GM04504 (cell line): ENCODE measurements at places on chromosomes 6 and 20.

DNA sequence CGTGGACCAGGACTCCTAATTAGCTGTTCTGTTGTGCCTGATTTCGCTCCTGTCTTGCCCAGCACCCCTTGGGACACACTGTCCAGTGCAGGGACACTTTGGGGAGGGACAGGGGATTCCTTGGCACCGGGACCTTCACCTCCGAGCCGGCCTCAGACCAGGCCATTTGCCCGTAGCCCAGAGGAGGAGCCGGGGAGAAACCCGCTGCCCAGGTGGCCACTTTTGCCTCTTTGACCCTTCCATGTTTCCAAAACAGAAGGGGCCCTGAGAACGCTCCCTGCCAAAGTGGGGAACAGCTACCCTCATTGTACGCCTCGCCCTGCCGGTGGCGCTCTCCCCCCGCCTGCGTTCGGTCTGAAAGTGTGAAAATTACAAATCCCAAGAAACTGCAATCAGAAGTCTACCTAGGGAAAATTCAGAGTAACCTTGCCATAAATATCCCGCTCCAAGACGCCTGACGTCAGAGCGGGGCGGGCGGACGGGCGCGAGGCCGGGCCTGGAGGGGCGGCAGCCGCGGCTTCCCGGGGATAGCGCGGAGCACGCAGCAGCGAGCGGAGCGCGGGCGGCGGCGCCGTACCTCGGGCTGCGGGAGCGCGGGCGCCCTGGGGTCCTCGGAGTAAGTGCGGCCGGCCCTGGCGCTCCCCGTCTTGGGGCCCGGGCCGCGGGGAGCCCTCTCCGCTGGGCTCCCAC lies at the start of gene DAAM2:
Gene DAAM2, plus strand, starts transcription at position 527 of the 690 bp plus-strand sequence. CDS start 63,927 bp downstream, outside the sequence.
- DNase-seq = no peak

- no peak for DNase-seq
Observed at GRCh38 chr20:1817577-1818211, 77.5 kb upstream of the SIRPA start.

- DNase-seq = no peak
Observed at GRCh38 chr6:114998492-114998891, 655.7 kb upstream of the HS3ST5 start.

GRCh38 chr20:24437196-24438082 lies 32.0 kb upstream of the SYNDIG1 start:
- DNase-seq = no peak

DNA sequence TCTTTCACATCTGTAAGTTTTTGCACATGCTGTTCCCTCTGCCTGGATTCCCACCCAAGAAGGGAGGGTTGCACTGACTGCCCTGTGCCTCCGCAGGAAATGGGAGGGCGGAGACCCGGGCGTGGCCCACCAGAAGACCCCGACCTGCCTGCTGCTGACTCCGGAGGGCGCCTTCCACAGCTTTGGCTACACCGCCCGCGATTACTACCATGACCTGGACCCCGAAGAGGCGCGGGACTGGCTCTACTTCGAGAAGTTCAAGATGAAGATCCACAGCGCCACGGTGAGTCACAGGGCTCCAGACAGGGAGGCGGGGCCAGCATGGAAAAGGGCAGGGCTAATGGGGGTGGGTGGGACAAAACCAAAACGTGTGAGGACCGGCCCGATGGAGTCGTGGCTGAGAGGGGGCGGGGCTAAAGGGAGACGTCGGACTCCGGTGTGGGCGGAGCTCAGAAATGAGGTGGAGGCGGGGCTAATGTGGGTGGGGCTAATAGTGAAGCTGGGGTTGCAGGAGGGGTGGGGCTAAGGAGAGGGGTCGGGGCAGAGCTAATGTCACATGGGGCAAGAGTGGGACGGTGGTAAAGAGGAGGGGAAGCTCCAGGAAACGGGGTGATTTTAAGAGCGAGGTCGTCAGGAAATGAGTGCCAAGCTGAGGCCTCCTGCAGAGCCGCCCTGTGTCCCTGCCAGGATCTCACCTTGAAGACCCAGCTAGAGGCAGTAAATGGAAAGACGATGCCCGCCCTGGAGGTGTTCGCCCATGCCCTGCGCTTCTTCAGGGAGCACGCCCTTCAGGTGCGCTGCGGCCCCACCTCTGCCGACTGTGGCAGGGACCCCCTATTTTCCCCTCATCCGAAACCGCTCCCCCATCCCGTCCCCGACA lies 12.6 kb downstream of the HSPA12B start:
- no peak for DNase-seq

DNA sequence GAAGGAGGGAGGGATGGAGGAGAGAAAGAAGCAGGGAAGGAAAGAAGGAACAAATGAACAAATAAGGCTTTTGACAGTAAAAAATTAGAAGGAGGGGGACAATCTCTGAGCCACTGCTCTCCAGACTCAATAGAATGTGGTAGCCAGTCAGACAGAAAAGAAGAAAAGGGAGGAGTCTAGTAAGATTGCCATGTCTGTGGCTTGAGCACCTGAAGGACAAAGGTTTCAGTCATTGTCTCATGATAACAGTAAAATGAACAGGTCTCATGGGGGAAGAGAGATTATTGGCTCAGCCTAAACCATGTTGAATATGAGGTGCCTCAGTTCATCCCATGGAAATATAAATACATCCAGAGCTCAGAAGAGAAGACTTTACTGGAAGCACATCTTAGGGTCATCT lies 14.0 kb upstream of the LOC128125822 start:
- no peak for DNase-seq

GRCh38 chr20:63481503-63481902 lies 9.0 kb upstream of the KCNQ2 start:
- no peak for DNase-seq

GRCh38 chr6:16739329-16739801 lies 21.9 kb downstream of the ATXN1 start:
- DNase-seq = no peak

GRCh38 chr6:74070091-74070490 lies 374.1 kb downstream of the CD109 start:
- DNase-seq = peak; percentile 82

- DNase-seq = no peak
Observed at GRCh38 chr20:23656372-23656771, 18.6 kb upstream of the CST3 start.

DNA sequence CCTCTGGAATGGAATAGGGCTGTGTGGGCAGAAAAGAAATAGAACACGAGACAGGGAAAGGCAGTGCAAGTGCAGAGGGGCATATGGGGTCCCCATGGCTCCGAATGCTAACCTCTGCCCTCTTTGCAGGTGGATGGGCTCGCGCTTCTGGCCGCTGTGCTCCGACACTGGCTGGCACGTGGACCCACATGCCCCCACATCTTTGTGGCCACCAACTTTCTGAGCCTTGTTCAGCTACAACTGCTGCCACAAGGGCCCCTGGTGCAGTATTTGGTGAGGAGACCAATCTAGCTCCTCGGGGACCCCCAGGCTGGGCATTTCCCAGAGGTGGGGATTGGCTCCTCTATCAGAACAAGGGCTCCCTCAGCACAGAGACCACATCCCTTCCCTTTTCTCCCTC lies 1.1 kb upstream of the SAPCD1 start:
- no peak for DNase-seq

DNA sequence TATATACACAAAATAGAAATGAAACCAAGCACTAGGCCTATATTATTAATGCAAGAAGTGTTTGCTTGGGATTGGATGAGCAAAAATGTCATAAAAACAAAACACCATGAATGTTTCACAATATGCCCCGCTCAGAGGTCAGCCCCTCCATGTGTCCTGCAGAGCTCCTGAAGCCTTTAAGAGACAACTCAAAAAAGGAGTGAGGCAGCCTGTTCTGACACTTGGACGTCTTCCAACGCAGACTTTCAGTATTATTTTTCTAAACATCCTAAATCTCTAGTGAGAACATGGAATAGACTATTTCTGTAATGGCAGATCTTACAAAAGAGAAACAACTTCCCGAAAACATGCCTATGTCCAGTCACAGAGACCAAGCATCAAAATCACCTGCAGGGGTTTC lies 322.6 kb downstream of the PRKN start:
- DNase-seq = no peak

DNA sequence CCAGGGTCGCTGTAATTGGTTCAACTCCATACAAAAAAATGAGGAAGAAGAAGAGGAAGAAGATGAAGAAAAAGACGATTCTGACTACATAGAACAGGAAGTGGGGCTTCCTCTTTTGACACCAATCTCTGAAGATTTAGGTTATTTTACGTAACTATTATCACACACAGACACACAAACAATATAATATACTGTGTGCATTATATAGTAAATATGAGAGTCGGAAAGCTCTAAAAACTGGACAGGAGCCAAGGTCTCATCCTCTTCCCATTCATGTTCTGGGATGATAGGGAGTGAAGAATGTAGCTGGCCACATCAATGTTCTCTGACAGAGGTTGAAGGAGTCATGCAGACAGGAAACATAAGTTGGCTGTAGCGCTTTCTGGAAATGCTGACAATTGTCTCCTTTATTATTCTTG lies 13.3 kb downstream of the RSPH4A start:
- DNase-seq = no peak

DNA sequence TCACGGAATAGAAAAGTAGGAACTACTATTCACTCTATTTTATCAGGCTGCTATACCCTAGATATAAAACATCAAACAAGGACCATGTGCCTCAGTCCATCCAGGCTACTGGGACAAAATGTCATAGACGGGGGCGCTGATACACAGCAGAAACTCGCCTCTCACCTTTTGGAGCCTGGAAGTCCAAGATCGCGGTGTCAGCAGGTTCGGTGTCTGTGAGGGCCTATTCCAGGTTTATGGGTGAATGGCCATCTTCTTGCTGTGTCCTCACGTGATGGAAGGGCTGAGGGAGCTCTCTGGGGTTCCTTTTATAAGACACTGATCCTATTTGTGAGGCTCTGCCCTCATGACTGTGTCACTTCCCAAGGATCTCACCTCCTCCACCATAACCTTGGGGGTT lies 89.5 kb downstream of the DLL1 start:
- no peak for DNase-seq

- no peak for DNase-seq
Observed at GRCh38 chr6:43668151-43669028, 19.2 kb downstream of the MRPS18A start.

DNA sequence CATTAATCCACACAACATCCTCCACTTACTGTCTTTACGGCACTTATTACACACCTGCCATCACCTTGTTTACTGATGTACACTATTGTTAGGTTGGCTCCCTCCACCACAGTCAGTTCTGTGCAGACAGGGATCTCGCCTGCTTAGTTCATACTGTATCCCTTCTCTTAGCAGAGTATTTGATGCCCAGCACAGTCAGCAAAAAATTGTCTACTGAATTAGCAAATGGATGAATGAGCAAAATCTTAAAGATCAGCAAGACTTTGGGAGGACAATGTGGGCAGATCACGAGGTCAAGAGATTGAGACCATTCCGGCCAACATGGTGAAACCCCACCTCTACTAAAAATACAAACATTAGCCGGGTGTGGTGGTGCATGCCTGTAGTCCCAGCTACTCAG lies 109.8 kb upstream of the ATXN1 start:
- no peak for DNase-seq

- DNase-seq = no peak
Observed at GRCh38 chr6:75244063-75244584, 523 bp upstream of the COX7A2 start.

DNA sequence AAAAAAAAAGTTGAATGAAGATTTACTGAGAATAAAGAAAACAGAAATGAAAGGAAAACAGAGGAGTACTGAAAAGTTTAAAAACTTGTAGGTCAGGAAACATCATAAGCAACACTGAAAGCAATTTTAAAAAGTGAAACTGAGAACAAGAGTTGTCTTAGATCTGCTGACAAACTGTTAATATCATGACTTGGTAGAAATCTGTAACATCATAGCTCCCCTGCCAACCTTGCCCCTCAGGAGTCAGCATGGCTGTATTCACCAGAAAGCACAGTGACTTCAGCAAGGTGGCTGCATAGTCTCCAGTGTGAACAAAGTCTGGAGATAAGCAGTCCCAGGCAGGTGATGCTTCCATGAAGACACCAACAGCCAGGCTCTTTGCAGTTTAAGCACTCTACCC lies 5.3 kb downstream of the NAA20 start:
- DNase-seq = no peak

- no peak for DNase-seq
Observed at GRCh38 chr6:24149296-24149695, 23.3 kb downstream of the NRSN1 start.

- DNase-seq = no peak
Observed at GRCh38 chr6:21937466-21937865, 343.9 kb downstream of the SOX4 start.

GRCh38 chr20:25089662-25090061 lies 7.7 kb upstream of the VSX1 start:
- no peak for DNase-seq
